Aorta (tissue), 5 donors: ENCODE measurements at places on chromosomes 5 and 9. TPM values are rescaled to one million over a fixed set of nuclear protein-coding genes. Genes with fewer than 3 reads are reported as not detected.

The C5orf58 gene
- not detected for total RNA-seq

The AK8 gene
- total RNA-seq, result 0.72 TPM

The CAMK2A gene
- total RNA-seq, result 0.15 TPM

The IL7R gene
- 8.6 TPM for total RNA-seq

The GRIA1 gene
- total RNA-seq, result 6.5 TPM

The CD14 gene
- 205 TPM for total RNA-seq
